NCI-H526 treated with DMSO at 0.1 percent for 48 hours (cell line): ENCODE measurements at places on chromosomes 7 and 10.

DNA sequence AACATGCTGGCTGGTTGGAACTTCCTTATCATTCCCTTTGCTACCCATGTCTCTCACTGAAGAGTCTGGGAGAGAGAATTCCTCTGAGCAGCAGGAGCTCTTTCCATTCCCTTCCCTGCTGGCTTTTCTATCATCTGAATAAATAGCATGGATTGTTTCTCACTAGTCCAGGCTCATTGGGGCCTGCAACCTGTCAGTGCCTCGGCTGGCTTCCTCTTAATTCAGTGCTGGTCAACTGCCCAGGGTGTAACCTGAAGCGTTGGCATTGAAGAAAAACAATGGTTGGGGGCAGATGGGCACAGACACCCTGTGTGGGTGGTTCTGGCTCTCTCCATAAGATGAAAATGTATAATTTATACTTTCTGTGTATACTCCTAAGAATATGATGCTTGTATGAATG lies 155.6 kb downstream of the ANLN start:
- DNase-seq: no peak

DNA sequence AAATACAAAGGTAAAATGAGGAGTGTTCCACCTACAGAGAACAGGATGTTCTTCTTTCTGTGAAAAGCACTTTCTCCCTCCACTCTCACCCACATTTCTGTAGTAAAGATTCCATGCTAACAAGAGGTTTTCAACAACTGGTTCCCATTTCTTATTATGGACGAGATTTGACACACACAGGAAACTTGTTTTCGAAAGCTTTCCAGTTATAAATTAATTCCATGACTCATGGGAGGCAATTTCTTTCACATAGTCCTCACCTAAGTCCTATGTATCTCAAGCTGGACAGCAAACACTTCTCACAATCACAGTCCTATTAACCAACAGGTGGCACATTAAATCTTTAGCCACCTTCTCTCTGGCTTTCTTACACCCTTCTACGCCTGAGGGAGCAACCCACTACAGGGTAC lies 24.5 kb downstream of the RAPGEF5 start:
- no peak for DNase-seq

DNA sequence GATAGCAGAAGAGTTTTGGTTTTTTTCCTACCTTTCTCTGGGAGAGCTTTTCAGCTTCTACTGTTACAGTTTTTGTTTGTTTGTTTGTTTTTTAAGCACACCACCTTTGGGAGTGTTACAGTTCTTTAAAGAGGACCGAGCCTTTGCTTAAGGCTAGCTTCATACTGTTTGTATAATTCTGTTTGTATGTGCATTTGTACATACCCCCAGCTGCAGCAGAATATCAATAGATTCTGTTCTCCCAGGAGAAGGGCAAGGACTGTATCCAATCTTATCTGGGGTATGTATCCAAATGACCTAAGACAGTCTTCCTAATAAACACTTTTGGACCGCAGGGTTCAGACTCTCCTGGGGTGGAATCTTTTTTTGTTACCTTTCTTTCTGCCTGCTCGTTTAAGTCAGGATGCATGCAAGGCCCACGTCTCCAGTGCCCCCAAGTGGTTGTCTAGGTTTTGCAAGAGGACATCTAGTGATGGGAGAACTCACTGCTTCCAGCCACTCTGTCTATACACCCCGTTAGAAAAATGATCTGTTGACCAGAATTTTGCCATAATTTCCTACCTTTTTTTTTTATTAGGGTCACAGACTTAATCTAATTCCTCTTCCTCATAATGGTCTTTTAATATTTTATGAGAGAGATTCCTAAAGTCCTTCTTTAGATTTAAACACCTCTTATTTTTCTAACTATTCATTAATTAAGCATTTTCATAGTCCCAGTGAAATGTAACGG lies 23.9 kb downstream of the NRF1 start:
- DNase-seq: peak; percentile 55

DNA sequence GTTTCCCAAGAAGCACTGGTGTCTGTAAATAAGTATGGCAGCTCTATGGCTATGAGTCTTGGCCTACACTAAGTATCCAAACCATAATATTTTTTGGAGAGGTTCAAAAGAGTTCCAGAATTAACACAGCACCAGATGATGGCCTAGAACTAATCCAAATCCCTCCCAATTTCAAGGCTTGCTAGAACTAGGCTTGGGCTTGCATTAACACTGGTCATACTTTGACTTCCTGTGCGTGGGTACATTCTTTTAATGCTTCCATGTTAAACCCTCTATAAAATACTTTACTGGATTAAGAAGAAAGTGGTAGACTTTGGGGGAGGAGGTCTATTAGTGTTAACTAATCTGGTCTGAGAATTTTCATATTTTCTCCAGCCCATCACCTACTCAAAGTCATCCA lies 3.1 kb downstream of the AASS start:
- no peak for DNase-seq

- no peak for DNase-seq
Observed at GRCh38 chr10:93854975-93855374, 38.8 kb upstream of the SLC35G1 start.

GRCh38 chr7:112995059-112995824 lies 91.4 kb downstream of the GPR85 start:
- no peak for DNase-seq

GRCh38 chr7:7351832-7352231 lies 169.5 kb downstream of the C1GALT1 start:
- DNase-seq: no peak

- no peak for DNase-seq
Observed at GRCh38 chr10:111515706-111516105, 438.9 kb downstream of the ADRA2A start.

DNA sequence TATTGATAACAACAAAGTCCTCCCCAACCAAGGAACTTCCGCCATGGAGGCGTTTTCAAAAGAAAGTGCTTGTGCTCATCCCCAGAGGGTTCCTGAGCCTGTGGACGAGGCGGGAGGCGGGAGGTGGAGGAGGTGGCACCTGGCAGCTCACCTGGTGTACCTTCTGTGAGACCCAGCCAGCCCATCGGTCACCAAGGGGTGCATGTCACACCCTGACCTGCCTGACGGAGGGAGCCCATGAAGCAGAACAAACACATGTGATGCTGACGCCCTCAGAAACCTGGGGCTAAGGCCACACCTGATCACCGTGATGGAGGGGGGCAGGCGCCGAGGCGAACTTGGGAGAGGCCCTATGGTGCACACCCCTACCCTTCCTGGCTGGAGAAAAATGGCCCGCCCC lies 458.8 kb downstream of the DNAJB6 start:
- DNase-seq: no peak

DNA sequence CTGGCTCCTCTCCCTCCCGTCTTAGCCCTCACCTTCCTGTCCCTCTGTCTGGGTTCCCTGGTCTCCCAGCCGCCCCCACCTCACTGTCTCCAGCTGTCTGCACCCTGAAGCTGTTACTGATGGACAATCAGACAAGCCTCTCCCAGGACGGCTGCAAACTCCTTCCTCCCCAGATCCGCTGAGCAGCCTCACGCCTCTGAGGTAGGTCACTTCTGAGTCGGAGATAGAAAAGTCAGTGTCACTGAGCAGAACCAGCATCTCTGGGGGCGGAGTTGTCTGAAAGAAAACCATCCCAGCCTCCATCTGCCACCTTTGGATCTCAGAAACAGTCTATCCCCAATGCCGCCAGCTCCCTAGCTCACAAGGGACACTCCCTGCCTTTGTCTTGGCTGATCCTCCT lies 27.4 kb downstream of the FAM241B start:
- DNase-seq: no peak

DNA sequence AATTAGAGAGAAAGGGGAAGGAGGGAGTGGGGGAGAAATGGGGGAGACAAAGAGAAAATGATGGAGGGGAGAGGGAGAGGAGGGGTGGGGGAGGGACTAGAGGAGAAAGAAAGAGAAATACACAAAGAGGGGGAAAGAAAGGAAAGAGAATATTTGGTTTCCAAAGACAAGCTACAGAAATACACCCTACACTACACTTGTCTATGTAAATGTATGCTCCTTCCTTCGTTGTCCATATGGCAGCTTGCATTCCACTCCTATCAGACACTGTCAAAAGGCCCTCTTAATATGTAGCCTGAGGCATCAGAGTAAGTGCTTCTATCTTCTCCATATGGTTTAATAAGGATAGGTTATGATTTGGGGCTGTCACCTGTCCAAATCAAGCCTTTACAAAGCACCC lies 92.8 kb upstream of the FEZF1 start:
- DNase-seq: no peak

DNA sequence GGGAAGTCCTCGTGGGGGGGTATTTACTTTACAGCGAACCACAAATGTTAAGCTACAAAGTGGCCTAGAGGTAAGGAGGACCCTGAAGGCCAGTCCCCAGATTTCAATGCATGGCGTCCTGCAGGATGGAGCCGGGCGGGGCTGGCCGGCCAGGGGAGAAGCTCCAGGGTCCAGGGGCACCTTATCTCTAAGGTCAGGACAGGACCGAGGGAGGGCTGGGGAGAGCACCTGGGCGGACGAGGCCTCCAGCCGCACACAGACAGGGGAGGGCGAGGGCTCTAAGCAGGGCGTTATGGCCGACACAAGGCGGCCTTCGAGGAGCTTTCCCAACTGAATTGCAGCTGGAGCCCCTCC lies 96.4 kb upstream of the DIP2C start:
- DNase-seq: no peak

DNA sequence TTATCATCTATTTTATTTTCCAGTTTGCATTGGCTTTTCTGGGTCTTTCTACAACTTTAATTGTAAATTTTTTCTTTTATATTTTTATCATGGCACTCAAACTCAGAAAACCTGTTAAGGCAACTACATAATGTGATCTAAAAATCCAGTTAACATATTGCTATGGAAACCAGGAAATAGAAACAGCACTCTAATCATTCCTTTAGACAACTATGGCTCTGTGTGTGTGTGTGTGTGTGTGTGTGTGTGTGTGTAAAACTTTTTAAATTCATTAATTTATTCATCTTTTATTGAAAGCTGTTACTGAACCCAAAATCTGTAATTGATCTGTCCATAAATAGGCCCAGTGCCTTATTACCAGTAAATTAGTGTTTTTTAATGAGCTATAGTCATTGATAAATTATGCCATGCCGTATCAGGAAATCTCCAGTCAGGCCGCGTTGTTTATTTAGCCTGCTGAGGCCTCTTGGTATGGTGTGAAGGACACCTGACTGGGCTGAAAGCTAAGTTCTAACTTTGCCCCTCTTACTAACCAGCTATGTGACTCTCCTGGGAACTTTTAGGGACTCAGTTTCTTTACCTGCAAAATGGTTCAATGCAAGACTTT lies 1.5 kb upstream of the MET start:
- DNase-seq: no peak

DNA sequence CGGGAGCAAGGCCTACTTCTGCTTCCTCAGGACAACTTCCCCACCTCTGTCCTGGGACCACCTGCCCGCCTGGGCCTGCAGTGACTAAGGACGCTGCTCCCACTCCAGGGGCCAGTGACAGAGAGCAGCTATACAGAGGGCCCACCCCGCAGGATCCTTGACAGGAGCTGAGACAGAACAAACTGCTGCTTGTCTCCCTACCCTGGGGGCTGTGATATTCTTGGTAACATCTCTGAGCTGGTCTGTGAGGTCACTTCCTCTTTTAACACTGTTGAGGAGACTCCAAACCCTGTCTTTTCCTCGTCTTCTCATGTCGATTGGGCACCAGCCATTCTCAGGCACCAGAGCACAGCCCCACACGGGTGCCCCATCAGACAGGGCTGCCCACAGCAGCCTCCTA lies 6.9 kb upstream of the MRPS24 start:
- no peak for DNase-seq

GRCh38 chr7:102967798-102968197 lies 55.0 kb downstream of the LRRC17 start:
- no peak for DNase-seq

- no peak for DNase-seq
Observed at GRCh38 chr7:55427800-55428199, 62.7 kb downstream of the LANCL2 start.

DNA sequence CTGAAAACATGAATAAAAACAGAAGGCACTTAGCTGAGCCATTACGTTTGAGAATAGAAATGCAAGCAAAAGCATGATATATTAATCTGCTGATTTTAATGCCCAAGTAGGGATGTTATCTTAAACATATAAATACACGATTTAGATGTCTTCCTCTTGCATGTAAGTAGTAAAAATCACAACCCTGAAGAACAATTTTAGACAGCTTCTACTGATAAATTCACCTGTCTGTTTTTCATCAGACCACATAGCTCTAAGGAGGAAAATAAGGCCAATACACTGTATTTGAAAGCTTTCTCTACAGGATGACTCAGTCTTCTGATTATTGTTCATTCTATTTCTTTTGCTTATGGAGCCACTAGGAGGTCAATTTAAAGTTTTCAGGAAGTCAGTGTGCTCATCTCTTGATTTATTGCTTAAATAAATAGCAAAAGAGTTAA lies 210.9 kb upstream of the CHRM2 start:
- DNase-seq: no peak

- no peak for DNase-seq
Observed at GRCh38 chr7:90311175-90311574, 9.9 kb downstream of the FAM237B start.

DNA sequence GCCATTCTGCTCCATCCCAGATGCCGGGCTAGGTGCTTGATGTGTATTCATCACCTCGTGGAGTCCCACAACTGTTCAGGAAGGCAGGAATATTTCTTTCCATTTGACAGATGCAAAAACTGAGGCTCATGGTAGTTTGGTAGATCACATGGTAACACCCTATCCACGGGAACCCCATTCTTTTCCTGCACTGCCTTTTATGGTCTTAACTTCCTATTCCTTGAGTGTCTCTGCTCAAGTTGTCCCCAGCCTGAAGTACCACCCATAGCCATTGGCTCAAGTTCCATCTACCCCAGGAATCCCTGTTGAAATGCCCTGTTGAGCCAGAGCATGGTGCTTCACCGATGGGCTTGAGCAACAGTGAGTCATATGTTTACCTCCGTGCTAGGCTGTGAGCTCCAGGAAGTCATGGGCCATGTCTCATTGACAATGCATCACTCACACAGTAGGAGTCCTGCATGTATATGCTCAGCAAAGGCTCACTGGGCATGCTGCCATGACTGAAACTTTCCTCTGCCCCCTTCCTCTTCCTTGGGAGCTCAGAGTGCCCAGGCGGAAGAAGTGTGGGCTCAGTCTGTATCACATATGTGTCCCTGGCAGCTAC lies 71.7 kb upstream of the ADAM12 start:
- DNase-seq: no peak

- DNase-seq: peak; percentile 65
Observed at GRCh38 chr7:69597278-69598076, 798 bp upstream of the AUTS2 start.

GRCh38 chr10:72306215-72306760 lies 32.6 kb downstream of the DDIT4 start:
- no peak for DNase-seq
